ENCODE measurements at places on chromosomes 2 and 18. TPM values are rescaled to one million over a fixed set of nuclear protein-coding genes. Genes with fewer than 3 reads are reported as not detected.

DNA sequence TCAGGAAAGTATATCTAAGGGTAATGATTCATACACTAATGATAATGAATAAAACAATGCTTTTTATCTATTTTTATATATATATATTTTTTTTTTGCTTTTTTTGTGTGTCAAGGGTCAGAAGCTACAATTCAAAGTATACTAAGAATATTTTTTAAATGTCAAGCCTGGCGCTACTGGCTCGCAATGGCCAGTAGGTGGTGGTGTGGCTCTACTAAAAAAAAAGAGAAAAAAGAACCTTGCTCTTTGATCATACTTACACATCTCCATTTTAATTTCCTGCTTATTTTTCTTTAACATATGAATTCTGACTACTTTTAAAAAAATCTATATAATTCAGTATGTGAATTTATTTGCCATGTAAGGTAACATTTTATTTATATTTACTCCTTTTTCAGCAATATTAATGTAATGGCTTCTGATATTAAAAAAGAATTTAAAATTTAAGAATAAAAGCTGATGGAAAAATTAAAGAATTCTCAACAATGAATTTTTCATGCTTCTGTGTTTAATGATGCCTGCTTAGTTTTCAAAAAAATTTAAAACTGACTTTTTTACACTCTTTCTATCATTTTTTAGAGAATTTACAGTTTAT lies 232.9 kb downstream of the GULP1 start:
- DNase-seq = peak; percentile 69

- no peak for DNase-seq
These were observed 80.6 kb upstream of the HS6ST1 start for GRCh38 chr2:128399256-128399655.

DNA sequence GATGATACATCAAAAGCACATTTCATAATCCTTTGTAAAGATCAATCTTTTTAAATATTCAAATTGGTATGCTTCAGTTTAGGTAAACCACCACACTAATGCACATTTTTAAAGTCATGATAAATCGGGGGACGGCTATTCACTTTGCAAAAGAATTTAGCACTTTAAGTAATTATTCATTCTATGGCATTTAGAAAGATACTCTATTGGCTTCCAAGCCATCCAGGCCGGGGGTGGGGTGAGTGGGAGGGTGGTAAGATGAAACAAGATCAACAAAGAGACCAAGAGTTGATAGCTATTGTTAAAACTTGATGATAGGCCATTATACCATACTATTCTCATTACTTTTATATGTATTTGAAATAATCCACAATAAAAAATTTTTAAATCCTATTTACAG lies 41.0 kb downstream of the EPG5 start:
- DNase-seq = no peak

DNA sequence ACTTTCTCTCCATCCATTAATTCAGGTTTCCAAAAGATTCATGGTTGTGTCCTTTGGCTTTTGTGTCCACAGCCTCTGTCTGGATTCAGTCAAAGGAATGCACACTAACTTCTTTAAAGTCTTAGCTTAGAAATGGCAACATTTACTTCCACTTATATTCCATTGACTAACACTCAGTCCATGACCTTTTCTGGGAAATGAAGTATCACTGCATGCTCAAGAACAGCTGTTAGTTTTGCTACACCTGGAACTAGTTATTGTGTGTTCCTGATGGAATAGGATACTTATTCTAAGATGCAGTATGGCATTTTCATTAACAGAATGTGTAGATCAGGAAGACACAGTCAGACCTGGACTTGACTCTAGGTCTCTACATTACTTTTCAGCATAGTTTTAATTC lies 88.8 kb downstream of the KYNU start:
- DNase-seq = peak; percentile 43

The PROKR1 gene
- polyA plus RNA-seq = not detected

The RNF152 gene
- 7.5 TPM for polyA plus RNA-seq

Data from IMR-90 (cell line).